Activated T-helper 17 cell treated with anti-CD3 and anti-CD28 coated beads, Interleukin-2, amount 50 U/mL, for 72 hours (primary cell): ENCODE measurements at places on chromosomes 12 and 14.

DNA sequence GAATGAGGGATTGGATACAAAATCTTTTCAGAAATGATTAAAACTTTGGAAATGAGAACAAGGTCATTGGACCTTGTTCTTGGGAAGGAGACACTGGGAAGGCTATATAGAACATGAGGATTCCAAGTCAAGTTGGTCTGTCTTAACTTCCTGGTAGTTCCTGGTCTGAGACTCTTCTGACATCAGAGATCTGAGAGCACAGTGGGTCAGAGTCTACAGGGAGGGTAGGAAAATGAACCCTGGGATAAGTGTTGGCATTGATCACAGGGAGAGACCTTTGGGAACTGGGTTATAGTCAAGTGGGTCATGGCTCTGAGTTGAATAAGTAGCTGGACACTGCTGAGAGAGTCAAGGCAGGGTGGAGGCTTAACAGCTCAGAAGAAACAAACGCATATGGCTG lies 17.3 kb upstream of the KCNA1 start:
- no peak for ATAC-seq

- ATAC-seq = peak; percentile 92
Observed at GRCh38 chr12:113135178-113136127, at the start of gene RASAL1. Gene RASAL1 (minus strand): TSS chr12:113135761. CDS start chr12:113135462, 299 bp downstream.

DNA sequence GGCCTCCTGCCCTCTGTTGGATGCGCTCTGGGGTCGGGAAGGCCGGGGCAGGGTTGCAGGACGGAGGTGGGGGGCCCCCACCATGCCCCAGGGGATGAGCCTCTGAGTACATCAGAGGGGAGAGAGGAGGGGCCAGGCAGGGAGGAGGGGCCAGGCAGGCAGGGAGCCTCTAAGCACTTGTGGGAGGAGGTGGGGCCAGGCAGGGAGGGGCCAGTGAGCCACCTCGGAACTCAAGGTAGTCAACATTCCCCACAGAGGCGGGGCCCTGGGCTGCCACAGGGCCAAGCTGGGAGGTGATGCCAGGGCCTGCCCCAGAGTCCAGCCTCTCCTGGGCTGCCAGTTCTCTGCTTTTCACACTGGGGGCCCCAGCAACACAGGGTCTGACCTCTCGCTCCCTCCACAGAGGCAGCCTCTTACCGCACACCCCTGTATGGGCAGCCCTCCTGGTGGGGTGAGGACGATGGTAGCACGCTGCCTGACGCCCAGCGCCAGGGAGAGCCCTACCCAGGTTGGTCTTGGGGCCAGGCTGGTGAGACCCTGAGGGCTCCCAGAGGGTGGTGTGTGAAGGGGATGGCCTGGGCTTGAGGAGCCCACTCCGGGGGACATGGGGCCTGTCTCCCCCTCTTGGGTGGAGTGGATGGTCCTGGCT lies 17.4 kb downstream of the CEP170B start:
- ATAC-seq = peak; percentile 44

- no peak for ATAC-seq
Observed at GRCh38 chr12:13311551-13311950, 115.0 kb downstream of the EMP1 start.

- ATAC-seq = peak; percentile 73
Observed at GRCh38 chr12:46177837-46178608, 90.8 kb downstream of the SLC38A1 start.

DNA sequence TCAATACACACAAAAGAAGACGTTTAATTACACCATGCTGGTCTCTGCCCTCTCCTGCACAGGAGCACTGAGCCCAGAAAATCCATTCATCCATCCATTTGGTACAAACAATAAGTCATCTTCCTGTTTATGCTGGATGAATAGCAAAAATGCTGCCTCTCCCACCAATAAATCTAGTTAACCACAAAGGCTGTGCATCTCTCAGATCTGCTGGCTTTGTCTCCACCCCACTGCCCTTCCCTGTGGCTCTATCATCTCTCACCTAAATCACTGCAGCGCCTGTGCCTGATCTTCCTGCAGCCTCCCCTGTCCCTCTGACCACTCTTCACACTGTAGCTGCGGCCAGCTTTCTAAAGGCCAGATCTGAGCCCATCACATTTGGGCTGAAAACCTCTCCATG lies 72.9 kb upstream of the DDX11 start:
- no peak for ATAC-seq

- no peak for ATAC-seq
Observed at GRCh38 chr14:59069163-59069854, 119.2 kb upstream of the DAAM1 start.

GRCh38 chr12:132558042-132558856 lies 52.1 kb downstream of the LRCOL1 start:
- no peak for ATAC-seq

- ATAC-seq = no peak
Observed at GRCh38 chr14:85634205-85634604, 104.3 kb downstream of the FLRT2 start.

- no peak for ATAC-seq
Observed at GRCh38 chr12:124910561-124911478, 3.6 kb downstream of the UBC start.

DNA sequence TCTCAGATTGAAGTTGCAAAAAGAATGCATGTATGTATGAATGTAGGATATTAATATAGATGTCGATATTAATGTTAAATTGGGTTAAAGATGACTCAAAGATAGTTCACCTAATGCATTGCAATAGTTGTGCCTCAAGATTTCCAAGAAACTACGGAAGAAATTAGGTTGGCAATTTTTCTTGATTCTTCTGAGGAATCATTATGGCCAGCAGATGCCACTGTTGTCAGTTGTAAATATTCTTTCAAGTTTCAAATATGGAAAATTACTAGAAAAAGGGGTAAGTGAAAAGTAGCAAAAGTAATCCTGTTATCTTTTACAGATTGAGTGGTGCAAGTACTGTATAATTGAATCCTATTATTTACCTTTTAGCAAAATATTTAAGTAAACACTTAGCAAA lies 202.1 kb downstream of the ADAMTS20 start:
- no peak for ATAC-seq
